NCI-H510A treated with DMSO at 0.1 percent for 48 hours (cell line): ENCODE measurements at places on chromosomes 1 and 21.

GRCh38 chr1:243323491-243323890 is 67.7 kb downstream of the SDCCAG8 start:
- peak; percentile 3 for DNase-seq

GRCh38 chr1:239742416-239743109 is 349.1 kb upstream of the FMN2 start:
- no peak for DNase-seq

GRCh38 chr1:234675006-234675405 is 65.0 kb upstream of the IRF2BP2 start:
- no peak for DNase-seq

GRCh38 chr1:70779571-70779970 is 268.0 kb downstream of the PTGER3 start:
- DNase-seq = no peak

GRCh38 chr1:44603718-44604117 is 70.6 kb downstream of the TMEM53 start:
- peak; percentile 94 for DNase-seq

- DNase-seq = no peak
Measured at GRCh38 chr1:158799689-158800088, 18.7 kb upstream of the OR6N2 start.

GRCh38 chr1:40895601-40896000 is 33.4 kb upstream of the CITED4 start:
- DNase-seq = no peak

GRCh38 chr1:236522937-236523703 is 662 bp upstream of the LGALS8 start:
- peak; percentile 55 for DNase-seq

- DNase-seq = no peak
Measured at GRCh38 chr1:243549108-243549507, 293.3 kb downstream of the SDCCAG8 start.

- DNase-seq = no peak
Measured at GRCh38 chr1:216542741-216543140, 119.5 kb upstream of the USH2A start.

GRCh38 chr1:239386453-239387303 is at the start of gene CHRM3:
CHRM3 (plus strand) TSS chr1:239386568; CDS start chr1:239907452, 520,884 bp downstream.
- peak; percentile 79 for DNase-seq

GRCh38 chr1:240001177-240001740 is 90.4 kb upstream of the FMN2 start:
- DNase-seq = no peak

DNA sequence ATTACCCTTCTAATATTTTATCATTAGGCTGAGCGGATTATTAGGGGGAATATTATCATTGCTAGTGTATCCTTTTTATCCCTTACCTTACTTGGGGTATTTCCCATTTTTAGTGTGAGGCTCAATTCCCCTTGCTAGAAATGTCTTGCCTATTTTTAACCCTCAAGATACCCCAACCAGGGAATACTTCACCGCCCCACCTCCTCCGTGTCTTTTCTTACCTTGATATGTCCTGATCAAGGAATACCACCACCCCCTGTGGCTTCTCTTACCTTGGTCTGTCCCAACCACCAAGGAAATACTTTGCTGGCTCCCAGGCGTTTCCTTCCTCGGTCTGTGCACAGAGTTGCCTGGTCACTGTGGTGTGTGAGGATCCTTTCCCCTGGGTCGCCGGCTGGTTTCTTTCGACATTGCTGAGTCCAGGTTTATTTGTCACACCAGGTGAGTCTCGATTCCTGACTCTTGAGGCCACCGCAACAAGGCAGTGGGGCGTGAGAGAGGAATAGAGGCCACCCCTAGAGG is 57.8 kb downstream of the SERINC2 start:
- no peak for DNase-seq

- no peak for DNase-seq
Measured at GRCh38 chr1:32032275-32032615, 18.6 kb downstream of the KHDRBS1 start.
